ENCODE measurements at places on chromosomes 7 and 10.

DNA sequence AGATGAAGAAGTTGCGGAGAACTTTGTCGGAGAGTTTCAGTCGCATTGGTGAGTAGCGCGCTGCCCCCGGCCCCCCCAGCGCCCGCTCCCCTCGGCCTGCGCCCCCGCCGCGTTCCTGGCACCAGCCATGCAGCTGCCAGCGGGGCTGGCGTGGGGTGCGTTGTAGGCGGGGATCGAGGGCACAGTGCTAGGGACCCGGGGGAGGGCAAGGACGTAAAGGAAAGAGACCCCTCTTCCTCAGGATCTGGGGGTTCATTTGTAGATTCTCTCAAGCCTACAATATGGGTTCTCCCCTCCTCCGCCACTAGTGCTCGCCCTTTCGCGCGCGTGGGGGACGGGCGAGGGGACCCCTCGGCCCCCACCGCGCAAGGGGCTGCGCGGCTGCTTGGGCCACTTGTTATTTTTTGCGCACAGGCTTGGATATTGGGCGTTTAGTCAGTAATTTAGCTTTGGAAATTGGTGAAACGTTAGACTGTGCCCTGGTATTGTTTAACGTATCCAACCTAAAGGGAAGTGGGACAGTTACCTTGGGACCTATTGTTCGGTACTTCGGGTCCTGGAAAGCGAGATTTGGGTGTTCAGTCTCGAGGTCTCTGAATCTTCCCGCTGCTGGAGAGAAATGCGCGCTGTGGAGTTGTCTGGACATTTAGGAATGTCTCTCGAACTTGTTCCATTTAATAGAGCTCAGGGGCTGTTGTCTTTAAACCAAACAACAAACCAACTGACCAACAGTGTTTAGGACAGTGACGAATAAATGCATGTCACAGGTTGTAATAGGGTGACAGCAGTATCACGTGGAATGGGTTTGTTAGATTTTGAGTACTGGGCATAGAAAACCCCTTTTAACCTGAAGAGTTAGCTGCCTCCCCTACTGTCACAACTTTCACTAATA, 796 bp downstream of the CDK14 start:
- DNase-seq = no peak

- DNase-seq = no peak
Measured at GRCh38 chr10:1186683-1186990, 130.5 kb downstream of the WDR37 start.

DNA sequence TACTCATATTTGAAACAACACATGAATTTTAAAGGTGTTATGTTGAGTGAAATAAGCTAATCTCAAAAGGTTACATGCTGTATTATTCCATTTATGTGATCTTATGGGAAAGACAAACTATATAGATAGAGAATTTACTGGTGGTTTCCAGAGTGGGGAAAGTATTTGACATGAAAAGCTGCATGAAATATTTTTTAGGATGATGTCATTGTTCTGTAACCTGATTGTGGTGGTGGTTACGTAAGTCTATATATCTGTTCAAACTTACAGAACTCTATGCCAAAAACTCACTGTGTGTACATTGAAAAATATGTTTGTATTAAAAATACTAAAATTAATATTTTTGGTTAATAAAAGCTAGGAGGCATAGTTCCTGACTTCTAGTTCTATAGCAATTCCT, 453.0 kb downstream of the SORCS3 start:
- DNase-seq = no peak

GRCh38 chr7:139359366-139360209, at the start of gene LUC7L2:
Gene LUC7L2 (plus strand): TSS chr7:139359894. CDS start chr7:139360262, 368 bp downstream.
- DNase-seq = peak; percentile 99

GRCh38 chr7:41247143-41247865, 455.6 kb downstream of the INHBA start:
- DNase-seq = no peak

GRCh38 chr7:81308643-81309322, 389.9 kb upstream of the SEMA3C start:
- no peak for DNase-seq

GRCh38 chr7:78172933-78173591, 374.5 kb downstream of the PHTF2 start:
- DNase-seq = no peak

- DNase-seq = no peak
Measured at GRCh38 chr7:11698384-11698871, 133.6 kb downstream of the THSD7A start.

GRCh38 chr10:63116452-63117072, 16.6 kb upstream of the NRBF2 start:
- DNase-seq = no peak

GRCh38 chr7:46864716-46865115, 717.2 kb downstream of the TNS3 start:
- DNase-seq = no peak

- no peak for DNase-seq
Measured at GRCh38 chr7:16121876-16122390, 299.4 kb downstream of the CRPPA start.

DNA sequence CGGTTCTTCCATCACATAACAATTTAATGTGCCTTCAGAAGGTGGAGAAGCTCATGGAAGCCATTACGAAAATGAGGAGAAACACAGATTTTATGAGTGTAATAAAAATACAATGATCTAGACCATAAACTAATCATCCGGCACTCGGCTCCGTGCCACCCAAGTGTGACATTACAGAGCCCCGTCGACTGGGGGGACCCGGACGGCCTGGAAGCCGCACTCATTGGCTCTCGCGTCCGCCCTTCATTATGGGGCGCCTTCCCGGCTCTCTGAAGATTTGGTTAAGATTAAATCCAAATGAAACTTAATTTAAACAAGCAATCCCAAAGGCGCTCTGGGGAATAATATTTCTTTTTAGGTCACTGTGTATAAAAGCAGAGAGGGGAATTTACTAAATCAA, 242.6 kb downstream of the DNAJB6 start:
- no peak for DNase-seq

- no peak for DNase-seq
Measured at GRCh38 chr7:39952803-39953202, 2.7 kb downstream of the CDK13 start.

- DNase-seq = no peak
Measured at GRCh38 chr10:62545160-62546066, 171.2 kb downstream of the ZNF365 start.

- DNase-seq = no peak
Measured at GRCh38 chr10:5776881-5777197, 36.4 kb downstream of the GDI2 start.

DNA sequence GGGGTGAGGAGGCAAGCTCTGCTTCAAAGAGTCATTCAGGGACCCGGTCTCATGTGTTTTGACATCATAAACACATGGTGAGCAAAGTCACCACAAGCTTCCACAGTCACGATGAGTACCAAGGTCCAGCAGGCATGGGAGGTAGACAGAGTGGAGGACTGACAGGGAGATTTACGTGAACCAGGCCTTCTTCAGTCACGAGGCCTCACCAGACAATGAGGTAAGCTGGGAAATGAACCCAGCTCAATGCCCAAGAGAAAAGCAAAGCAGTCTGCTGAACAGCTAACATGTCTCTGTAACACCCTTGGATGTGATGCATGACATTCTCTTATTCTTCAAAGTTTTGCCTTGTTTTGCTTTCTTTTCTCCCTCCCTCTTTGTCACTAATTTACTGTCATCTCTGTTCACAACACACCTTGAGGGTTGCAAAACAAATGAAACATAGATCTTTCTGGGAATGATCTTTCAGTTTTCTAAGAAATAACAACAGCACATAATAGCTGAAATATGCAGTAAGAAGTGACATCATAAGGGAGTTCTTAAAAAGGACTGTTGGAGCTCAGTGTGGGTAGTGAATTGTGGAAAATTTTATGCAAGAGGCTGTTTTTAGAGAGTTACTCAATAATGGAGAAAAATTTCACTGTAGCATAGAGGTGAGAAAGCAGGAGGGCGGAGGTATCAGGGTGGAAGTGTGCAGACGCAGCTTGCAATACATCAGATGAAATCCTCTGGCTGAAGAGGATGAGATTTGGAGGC, 9.0 kb downstream of the PPP1R17 start:
- no peak for DNase-seq

DNA sequence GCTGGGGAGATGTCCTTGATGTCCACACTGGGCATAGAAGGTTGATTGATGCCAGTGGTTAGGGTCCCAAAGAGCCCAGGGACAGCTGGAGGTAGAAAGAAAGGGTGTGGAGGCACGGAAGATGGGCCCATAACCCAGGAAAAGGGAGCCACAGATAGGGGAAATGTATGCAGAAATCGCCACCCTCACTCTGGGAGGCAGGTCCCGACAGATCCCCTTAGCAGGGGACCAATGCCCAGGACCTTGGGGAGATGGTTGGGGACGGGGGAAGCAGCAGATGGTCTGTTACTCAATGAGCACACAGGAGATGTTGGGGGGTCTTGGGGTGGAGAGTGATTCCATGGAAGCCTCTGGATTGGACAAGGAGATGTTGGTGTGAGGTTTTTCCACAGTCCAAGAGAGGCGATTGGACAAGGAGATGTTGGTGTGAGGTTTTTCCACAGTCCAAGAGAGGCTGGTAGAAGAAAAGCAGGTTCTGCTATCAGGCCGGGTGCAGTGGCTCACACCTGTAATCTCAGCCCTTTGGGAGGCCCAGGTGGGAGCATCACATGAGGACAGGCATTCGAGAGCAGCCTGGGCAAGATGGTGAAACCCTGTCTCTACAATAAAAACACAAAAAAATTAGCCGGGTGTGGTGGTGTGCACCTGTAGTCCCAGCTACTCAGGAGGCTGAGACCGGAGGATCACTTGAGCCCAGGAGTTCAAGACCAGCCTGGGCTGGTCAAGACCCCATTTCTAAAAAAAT, 7.0 kb upstream of the PPP1R35 start:
- no peak for DNase-seq

DNA sequence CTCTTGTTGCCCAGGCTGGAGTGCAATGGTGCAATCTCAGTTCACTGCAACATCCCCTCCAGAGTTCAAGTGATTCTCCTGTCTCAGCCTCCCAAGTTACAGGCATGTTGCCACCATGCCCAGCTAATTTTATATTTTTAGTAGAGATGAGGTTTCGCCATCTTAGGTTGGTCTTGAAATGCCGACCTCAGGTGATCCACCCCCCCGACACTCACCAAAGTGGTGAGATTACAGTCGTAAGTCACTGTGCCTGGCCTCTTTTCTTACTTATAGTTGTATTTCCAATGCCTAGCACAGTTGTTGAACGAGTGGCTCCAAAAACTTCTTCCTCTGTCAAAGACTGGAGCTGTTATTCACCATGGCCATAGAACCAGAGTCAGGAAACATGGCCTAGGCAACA, 6.7 kb downstream of the RNF216 start:
- no peak for DNase-seq

DNA sequence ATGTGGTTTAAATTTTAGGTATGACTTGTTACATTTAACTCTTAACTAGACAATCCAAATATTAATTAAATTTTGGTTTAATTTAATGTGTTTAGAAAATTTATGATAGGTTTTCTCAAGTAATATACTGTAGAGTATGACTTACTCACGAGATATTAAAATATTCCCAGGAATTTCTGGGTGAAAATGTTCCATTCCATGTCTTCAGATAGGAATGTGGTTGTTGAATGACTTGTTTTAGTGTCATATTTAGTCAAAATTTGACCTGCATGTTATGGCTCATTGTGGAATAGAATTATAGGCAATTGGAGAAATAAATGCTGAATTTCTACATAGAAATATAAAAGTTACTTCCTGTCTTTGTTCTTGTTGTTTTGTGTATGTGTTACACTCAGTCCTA, 46.7 kb downstream of the SHOC2 start:
- DNase-seq = no peak

- DNase-seq = no peak
Measured at GRCh38 chr10:103758294-103758681, 97.1 kb downstream of the SH3PXD2A start.

GRCh38 chr10:13917791-13918190, 331.0 kb downstream of the PRPF18 start:
- no peak for DNase-seq

GRCh38 chr7:154769527-154769926, 233.4 kb downstream of the PAXIP1 start:
- DNase-seq = no peak

DNA sequence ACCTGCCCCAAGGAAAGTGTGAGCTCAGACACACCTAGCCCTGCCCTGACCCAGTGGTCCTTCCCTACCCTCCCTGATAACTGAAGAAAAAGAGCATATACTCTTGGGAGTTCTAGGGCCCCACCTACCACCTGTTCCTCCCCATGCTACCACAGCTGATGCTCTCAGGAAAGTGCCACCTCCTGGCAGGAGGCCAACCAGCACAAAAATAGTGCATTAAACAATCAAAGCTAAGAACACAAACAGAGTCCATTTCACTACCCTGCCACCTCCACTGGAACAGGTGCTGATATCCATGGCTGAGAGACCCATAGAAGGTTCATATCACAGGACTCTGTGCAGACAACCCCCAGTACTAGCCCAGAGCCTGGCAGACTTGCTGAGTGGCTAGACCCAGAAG, 288.6 kb upstream of the PHF14 start:
- no peak for DNase-seq

DNA sequence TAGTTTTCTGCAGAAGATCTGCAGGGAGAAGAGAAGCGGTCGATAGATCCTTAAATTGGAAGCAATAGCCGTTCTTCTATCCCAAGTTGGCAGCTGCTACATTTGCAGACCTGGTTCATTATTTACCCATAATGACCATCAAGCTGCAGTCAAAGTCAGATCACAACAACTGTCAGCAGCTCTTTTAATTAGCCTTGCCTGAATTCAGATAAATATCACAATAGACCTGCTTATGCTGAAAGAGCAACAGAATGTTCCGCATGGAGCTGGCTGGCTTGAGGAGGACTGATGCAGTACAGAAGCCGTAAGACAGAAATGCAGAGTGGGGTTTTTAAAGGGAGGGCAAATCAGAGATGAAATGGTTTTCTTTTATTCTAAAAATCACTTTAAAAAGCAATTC, 109.4 kb downstream of the HIBADH start:
- DNase-seq = no peak

GRCh38 chr7:141203586-141203985, 129.7 kb downstream of the TMEM178B start:
- no peak for DNase-seq

- DNase-seq = no peak
Measured at GRCh38 chr10:67770537-67770936, 67.5 kb downstream of the DNAJC12 start.

- no peak for DNase-seq
Measured at GRCh38 chr7:116277070-116277469, 66.7 kb downstream of the TES start.

DNA sequence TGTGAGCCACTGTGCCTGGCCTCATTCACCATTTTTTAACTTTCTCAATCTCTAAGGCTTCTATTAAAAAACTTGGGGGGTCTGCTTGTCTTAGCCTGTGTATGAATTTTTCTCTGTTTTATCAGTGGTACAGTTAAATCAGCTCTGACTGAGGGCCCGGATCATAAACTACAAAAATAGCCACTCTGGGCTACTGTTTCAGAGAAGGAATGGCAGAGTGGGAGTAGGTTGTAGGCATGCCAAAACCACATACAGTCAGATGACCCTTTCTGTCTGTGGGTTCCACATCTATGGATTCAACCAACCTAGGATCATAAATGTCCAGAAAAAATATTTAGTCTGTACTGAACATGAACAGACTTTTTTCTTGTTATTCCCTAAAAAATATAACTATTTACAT, 21.3 kb downstream of the TBC1D12 start:
- no peak for DNase-seq

GRCh38 chr7:87204933-87205332, 14.6 kb downstream of the TMEM243 start:
- no peak for DNase-seq

All from CD4-positive, alpha-beta T cell treated with Interleukin-10 for 1 hour (primary cell).